Renal cortex interstitium (tissue), 15 donors: ENCODE measurements at places on chromosomes 2 and 18.

GRCh38 chr2:148971547-148971946 lies 67.0 kb upstream of the LYPD6B start:
- no peak for DNase-seq

DNA sequence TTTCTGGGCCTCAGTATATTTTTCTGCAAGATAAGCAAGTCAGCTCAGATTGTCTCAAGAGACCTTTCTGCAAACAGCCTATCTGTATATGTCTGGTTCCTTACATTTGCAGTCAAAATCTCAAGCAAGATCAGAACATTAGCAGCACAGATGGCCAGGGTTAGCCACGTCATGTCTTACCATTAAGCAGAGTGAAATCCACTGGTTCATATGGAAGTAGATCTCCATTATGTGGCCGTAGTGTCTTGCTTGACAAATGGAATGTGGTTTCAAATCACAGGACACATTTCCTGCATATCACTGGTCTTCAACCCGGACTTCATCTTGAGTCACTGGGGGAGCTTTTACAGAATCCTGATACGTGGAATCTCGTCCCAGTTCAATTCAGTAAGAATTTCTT lies 500.2 kb downstream of the FBXO15 start:
- DNase-seq = no peak

DNA sequence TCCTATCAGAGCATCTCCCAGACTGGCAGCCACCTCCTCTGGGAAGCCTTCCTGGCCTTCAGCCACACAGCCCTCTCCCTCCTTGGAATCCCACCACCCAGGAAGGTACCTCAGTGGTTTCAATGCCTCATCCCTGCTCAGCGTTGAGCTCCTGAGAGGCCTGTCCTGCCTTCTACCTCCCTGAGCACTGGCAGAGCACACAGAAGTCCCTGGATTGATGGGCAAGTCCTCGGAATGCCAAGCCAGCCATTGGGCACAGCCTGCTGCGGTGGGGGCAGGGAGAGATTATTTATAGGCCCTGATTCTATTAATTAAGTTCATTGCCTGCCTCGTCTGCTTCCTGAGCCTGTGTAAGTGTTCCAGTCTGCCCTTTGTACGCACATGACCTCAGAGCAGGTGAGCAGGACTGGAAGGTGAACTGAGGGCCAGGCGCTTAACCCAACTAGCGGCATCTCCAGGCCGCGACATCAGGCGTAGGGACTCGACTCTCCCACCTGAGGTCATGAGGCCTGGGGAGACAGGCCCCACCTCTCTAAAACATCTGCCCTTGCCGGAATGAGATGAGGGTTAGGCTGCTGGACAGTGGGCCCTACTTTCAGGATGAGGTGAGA lies 63.4 kb downstream of the SMAD7 start:
- DNase-seq = no peak

- no peak for DNase-seq
These were observed 26.3 kb downstream of the B4GALT6 start for GRCh38 chr18:31657823-31658669.

- no peak for DNase-seq
These were observed 141.9 kb upstream of the LGALSL start for GRCh38 chr2:64311948-64312621.

GRCh38 chr18:35732162-35732561 lies 150.6 kb downstream of the GALNT1 start:
- no peak for DNase-seq

DNA sequence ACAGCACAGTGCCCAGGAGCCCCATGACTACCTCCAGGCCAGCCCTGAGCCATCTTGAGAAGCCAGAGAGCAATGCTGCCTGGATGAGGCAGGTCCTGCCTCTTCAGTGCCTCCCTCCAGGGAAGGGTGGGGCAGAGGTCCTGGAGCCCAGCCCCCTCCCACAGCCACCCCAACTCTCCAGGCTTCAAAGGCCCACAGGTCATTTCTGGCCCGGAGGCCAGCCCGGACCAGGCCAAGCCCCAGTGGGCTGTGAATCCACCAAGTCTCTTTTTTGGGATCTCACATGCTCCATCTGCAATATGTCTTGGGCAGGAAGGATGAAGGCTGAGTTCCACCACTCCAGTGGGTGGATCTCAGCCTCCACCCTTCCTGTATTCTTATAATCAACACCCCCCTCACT lies 36.7 kb downstream of the SDC1 start:
- no peak for DNase-seq

GRCh38 chr2:60555783-60556139 lies 2.3 kb upstream of the BCL11A start:
- no peak for DNase-seq

DNA sequence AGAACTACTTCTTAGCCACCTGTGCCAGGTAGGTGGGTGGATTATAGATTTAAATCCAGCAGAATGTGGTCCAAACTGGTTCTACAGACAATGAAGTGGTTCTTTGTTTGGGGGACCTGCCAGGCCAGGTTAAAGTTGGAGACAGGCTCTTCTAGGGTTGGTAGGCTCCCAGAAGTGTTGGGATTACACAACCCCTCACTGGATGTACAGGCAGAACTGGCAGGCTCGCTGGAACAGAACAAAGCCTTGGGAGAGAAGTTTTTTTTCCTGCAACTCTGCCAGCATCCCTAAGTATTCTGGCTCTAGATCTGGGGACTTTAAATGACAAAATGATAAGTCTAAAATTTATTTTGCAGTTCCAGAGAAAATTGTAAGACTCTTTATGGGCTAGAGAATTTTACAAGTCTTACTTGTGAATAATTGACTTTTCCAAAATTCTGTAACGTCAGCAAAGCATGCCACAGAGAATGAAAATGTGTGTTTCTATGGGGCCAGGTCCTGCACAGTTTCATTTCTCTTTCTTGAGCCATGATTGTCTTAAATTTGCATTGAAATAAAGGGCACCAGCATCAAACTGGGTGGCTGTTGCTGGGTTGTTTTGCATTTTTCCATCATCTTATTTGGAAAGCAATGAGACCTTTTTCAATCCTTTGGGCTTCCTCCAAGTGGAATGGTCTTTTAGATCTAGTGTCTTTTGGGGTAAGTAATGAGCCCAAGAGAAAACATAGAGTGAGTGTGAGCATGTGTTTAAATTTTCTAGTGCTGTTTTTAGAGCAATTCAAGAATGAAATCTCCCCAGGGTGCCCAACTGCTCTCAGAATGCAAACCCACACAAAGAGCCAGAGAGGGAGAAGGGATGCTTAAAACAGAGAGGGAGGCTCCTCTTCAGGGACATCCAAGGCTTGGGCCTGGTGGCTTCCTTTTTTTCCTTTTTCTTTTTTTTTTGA lies 32.4 kb upstream of the ATL2 start:
- no peak for DNase-seq

GRCh38 chr2:203871371-203871983 lies 3.9 kb downstream of the CTLA4 start:
- DNase-seq = no peak

DNA sequence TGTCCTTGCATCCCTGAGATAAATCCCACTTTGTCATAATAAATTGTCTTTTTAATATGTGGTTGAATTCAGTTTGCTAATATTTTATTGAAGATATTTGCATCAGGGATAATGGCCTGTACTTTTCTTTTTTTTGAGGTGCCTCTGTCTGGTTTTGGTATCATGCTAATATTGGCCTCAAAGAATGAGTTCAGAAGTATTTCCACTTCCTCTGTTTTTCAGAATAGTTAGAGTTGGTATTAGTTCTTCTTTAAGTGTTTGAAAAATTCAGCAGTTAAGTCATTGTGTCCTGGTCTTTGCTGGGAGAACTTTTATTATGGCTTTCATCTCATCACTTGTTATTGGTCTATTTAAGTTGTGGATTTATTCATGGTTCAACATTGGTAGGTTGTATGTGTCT lies 464.1 kb upstream of the CRIM1 start:
- DNase-seq = no peak

GRCh38 chr2:22628906-22629305 lies 756.1 kb upstream of the KLHL29 start:
- no peak for DNase-seq

GRCh38 chr2:69376403-69376802 lies 10.6 kb downstream of the GFPT1 start:
- no peak for DNase-seq

DNA sequence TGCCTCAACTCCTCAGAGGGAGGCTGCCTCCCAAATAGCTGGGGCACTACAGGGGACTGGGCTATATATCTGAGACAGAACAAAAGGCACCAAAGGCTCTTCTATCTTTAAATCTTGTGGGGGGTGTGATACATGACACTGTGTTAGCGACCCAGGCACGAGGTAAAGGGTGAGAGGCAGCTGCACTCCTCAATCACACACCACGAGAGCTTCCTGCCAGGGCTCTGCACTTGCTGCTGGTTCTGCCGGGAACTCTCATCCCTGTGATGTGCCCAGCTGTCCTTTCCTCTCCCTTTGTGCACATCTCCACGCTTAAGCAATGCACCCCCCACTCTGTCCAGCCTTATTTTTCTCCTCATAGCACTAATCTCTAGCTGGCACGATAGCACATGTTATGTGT lies 32.4 kb downstream of the NPC1 start:
- no peak for DNase-seq

DNA sequence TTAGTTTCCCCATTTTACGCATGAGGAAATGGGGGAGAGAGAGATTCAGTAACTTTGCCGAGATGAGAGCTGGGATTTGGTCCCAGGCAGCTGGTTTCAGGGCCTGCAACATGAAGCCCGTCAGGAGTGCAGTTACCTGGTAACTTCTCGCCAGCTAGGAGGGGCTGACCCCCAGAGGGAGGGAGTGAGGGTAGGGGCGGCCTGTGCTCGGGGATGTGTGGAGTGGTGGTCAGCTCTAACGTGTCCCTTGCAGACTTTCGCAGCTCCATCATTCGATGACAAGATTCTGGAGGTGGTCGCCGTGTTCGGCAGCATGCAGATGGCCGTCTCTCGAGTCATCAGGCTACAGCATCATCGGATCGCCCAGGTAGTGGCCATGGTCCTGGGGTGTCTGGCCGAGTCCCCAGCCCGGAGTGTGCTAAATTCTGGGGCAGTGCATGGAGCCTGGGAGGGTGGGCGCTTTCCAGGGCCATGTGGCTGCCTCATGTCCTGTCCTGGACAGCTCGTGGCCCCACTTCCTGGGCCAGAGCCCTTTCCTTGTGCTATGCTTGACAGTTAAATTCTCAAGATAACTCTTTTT lies 103.8 kb downstream of the DGKD start:
- no peak for DNase-seq

- DNase-seq = no peak
These were observed 230.7 kb downstream of the TMX3 start for GRCh38 chr18:68484241-68484640.

DNA sequence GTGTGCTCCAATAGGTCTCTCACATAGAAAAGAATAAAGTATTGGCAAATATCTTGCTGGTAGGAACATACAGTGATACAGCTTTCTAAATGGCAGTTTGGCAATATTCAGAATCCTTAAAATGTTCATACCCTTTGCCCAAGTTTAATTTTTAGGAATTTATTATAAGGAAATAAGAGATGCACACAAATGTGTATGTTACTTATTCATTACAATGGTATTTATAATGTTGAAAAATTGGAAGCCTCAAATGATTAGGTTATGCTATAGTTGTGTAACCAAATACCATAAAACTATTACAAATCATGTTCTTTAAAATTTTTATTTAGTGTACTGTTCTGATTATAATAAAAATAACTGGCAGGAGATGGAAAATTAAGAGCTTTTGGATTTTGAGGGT lies 196.8 kb downstream of the MCFD2 start:
- no peak for DNase-seq

DNA sequence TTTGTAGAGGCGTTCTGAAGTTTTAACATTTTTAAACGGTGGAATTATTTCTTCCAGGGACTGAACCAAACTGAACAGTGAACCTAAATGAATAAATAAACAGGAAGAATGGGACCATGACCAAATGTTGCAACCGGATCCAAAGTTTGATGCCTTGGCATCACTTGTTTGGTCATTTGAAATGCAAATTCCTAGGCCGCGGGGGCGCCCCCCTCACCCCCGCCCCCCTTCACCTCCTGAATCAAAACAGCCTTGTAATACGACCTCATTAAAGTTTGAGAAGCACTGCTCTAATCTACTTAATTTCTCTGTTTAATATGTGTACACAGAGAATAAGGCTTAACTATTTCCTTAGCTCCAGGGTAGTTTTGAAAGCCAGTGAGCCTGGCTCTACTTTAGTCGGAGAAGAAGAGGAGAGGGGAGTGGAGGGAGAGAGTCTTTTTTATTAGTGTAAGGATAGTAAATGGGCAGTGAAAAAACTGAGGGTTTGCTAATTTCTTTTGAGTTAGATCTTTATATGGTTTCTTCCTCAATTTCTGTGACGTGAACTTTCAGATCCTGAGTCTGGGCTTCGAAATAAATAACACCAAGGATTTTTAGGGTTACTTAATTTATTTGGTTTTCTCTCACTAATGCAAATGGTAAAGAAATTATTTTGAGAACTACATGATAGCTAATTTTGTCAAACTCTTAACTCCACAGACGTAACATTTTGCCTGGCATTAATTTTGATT lies 5.7 kb downstream of the C2orf80 start:
- no peak for DNase-seq

GRCh38 chr18:77170890-77171410 lies 38.4 kb upstream of the MBP start:
- no peak for DNase-seq

DNA sequence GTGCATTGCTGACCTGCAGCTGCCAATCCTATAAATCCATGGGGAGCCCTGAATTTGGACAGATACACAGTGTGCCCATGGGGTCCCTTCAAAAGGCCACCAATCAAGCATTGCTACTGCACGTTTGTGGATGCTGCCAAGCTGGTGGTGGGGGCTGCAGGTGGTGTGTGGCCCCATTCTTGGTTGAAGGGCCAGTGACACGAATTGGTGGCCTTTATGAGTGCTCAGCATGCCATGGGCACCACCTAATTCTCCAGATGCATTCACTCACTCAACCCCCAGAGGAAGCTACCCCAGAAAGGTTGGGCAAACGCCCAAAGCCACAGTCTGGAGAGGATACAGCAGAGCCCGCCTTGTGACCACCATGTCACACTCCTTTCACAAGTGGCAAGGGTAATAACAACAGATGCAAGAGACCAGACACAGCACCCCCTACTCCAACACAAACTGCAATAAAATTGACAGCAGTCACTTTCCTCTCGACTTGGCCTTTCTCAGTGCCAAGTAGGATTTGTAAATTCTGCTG lies 27.1 kb downstream of the MC2R start:
- no peak for DNase-seq

- no peak for DNase-seq
These were observed 32.6 kb downstream of the BIN1 start for GRCh38 chr2:127074358-127074757.

DNA sequence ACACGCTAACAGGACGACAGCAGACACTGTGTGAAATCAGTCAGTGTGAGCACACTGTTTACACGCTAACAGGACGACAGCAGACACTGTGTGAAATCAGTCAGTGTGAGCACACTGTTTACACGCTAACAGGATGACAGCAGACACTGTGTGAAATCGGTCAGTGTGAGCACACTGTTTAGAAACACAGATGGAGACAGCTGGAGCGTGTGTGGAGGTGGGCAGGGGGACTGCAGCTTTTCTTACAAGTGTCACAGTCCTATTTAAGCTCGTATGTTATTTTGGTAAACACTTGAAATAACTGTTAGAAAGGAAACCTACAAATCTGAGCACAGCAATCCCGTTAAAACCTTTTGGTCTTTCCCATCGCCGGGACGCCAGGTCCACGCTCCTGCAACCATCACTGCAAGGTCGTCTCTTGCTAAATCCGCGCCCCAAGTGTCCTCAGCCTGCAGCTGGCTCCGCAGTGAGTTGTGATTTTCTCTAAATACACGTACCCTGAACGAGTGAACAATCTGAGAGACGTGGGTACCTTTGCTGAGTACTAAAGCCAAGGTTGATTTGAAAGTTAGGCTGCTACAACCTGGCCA lies 58.9 kb upstream of the CTDP1 start:
- no peak for DNase-seq

- no peak for DNase-seq
These were observed 165.3 kb upstream of the STK17B start for GRCh38 chr2:196336715-196337114.

- DNase-seq = no peak
These were observed 86.9 kb downstream of the SH3RF3 start for GRCh38 chr2:109215866-109216265.
